ENCODE measurements at places on chromosomes 3 and 15. TPM values are rescaled to one million over a fixed set of nuclear protein-coding genes. Genes with fewer than 3 reads are reported as not detected.

Gene CEMIP
- 0.02 TPM for polyA plus RNA-seq

Gene ERC2
- polyA plus RNA-seq, result 5.6 TPM

Gene FBLN2
- polyA plus RNA-seq, result 2.3 TPM

Gene EFHB
- not detected for polyA plus RNA-seq

DNA sequence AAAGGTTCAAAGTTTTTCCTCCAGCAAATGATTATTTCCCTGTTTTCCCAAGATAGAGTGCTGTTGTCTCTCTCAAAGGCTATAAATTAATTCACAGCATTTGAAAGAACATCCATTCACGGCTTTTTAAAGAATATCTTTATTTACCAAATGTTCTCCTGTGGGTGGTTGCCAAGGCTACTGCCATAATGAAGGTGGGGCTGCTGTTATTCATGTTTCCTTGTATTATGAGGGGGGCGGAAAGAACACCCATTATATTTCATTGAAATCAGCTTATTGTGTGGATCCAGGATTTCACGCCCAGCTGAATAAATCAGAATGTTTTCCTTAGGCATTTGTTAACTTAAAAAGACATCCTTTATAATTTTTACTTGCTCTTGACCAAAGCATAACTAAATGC lies 10.1 kb downstream of the SRP14 start:
- peak overlapping the region; percentile 64 for H3K27ac ChIP-seq
- no peaks in the 10 kb centered on the region for H3K27me3 ChIP-seq
- DNase-seq, result peak; percentile 90
- H3K36me3 ChIP-seq, result peaks cover 18% of the 10 kb centered on the region
- H3K4me3 ChIP-seq, result peak overlapping the region; percentile 51
- peaks cover 28% of the 10 kb centered on the region for H3K4me1 ChIP-seq

Gene CSTA
- polyA plus RNA-seq, result not detected

Gene TNFSF10
- polyA plus RNA-seq, result 35.6 TPM

Gene CDC25A
- polyA plus RNA-seq, result 5.5 TPM

- H3K27me3 ChIP-seq, result no peaks in the 10 kb centered on the region
- no peak overlapping the region for H3K27ac ChIP-seq
- H3K4me3 ChIP-seq, result no peak overlapping the region
- peaks cover 5% of the 10 kb centered on the region for H3K4me1 ChIP-seq
- DNase-seq, result peak; percentile 76
These were observed 593.4 kb upstream of the TGFBR2 start for GRCh38 chr3:30012941-30013543.

DNA sequence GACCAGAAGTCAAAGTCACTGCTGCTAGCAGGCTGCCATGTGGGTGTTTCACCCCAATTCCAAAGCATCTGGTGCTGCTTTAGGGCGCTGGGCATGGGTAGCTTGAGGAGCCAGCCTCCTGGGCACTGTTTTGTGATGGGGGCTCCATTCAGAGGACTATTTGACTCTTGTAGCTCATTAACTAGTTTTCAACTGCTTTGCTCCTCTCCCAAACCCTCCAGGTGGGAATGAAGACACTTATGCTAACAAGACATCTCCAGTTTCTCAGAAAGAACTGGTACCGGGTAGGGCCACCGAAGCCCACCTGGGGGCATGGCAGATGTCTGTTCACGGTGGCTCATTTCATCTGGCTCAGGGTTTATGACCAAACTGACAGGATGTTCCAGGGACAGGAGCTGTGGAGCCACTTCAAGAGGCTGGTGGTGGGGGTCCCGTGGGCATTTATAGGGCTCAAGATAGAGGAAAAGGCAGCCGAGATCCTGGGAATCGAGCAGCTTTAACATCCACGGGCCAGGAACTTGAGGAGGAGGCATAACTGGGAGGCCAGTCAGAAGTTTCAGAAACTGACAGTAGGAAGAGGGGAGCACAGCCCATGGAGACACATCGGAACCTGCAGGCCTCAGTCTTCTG lies 17.7 kb downstream of the AMOTL2 start:
- H3K27me3 ChIP-seq, result no peaks in the 10 kb centered on the region
- H3K4me1 ChIP-seq, result peaks cover 12% of the 10 kb centered on the region

Data from endothelial cell of umbilical vein (primary cell).